ENCODE measurements at places on chromosomes 16 and 17. TPM values are rescaled to one million over a fixed set of nuclear protein-coding genes. Genes with fewer than 3 reads are reported as not detected.

DNA sequence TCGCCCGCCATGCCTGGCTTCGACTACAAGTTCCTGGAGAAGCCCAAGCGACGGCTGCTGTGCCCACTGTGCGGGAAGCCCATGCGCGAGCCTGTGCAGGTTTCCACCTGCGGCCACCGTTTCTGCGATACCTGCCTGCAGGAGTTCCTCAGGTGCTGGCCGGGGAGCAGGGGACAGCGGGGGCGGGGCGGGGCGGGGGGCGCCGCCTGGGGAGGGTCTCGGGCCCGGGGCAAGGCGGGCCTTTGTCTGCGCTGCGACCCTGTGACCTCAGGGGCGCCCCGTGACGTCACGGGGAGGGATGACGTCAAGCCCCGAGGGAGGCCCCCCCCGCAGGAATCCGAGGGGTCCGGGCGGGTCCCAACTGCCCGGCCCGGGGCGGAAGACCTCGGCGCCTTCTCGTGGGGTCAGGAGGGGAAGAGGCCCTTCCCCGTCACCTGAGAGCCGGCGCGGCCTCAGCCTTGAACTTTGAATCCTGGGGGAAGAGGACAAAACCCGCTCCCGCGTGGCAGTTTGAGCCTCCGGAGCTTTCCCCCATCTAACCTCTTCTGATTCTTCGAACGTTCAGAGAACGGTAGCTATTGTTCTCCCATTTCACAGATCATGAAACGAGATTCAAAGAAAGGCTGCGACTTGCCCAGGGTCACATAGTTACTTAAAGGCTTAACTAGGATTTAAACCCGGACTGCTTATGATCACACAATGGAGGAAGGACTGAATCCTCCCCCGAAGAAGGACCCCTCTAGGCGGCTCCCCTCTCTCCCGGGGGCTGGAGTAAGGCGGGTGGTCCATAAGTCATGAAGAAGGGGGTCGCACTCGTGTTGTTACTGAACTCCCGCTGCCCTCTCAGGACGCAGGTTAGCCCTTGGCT is 527 bp downstream of the TRAF4 start:
- peak; percentile 63 for DNase-seq

DNA sequence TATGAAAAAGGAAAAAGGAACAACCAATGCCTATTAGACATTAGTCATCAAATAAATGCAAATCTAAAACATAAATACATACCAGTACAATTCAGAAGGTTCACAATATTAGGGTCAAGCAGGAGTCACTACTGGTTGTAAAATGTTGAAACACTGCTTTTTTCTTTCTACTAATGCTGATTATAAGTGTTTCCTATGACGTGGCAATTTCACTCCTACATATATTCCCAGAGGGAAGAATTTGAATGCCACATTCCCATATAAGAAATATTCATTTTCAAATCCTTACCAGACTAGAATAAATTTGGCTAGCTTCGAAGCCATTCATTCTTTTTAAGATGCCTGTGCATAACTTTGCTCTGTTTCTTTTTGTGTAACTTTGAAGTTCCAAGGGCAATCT is 2.6 kb upstream of the KRTAP9-2 start:
- no peak for DNase-seq

The KRT12 gene
- not detected for total RNA-seq

The CD68 gene
- 15.0 TPM for total RNA-seq

DNA sequence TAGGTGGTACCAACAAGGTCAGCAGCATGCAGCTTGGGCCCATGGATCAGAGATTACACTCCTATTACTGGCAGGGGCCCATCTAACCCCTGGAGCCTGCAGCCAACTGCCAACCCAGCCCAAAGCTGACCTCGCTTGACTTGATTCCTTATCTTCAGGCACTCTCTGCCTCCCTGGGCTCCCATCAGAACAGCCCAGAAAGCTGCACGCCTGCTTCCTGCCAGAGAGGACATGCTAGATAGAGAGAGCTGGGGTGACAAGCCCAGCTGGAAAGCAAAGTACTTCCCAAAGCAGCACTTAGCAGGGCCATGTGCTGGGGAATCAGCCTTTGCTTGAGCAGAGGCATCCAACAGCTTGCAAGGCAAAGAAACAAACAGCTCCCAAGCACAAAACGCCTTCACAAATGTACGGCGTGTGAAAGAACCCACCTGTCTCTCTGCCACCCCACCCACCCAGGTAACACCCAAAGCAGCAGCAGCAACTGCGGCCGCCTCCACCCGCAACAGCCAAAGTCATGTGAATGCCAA is 74.2 kb upstream of the NLK start:
- DNase-seq = no peak

GRCh38 chr17:36760425-36760824 is 159.0 kb downstream of the MRM1 start:
- no peak for DNase-seq

The USB1 gene
- 6.1 TPM for total RNA-seq

- peak; percentile 9 for DNase-seq
Observed at GRCh38 chr16:83068686-83069085, 441.9 kb downstream of the CDH13 start.

The TANC2 gene
- total RNA-seq = 46.0 TPM

DNA sequence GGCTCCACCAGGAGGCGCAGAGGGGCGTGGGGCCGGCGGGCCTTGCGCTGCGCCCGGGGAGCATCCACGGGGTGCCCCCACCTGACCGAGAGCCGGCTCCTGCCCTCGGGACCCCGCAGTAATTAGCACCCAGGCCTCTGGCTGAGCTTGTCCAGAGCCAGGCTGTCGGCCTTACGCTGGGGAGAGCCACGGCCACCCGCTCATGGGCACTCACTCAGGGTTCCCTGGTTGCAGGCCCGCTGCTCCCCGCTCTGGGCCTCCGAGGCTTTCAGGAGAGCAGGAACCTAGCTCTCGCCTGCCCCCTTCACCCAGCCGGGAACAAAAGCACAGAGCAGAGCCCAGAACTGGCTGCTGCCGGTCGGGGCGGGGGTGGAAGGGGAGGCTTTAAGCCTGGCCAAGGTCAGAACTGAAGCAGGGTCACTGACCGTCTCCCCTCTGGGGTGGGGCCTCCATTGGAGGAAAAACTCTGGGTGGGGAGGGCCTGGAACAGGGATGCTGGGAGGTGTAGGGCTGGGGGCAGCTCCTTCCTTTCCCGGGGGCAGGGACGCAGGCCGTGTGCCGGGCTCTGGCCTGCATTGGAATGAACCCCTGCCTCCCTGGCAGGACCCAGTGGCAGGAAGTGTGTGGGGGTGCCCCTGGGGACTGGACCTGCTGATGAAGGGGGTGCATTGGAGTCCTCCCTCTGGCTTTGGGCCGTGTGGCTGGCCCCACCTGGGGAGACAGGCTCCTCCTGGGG is 12.3 kb downstream of the GLIS2 start:
- DNase-seq = peak; percentile 76

The GAA gene
- 3.1 TPM for total RNA-seq

The BRICD5 gene
- total RNA-seq = 1.9 TPM

The NRN1L gene
- not detected for total RNA-seq

The PIRT gene
- total RNA-seq = not detected

GRCh38 chr17:17888371-17888770 is 51.6 kb upstream of the SREBF1 start:
- DNase-seq = no peak

DNA sequence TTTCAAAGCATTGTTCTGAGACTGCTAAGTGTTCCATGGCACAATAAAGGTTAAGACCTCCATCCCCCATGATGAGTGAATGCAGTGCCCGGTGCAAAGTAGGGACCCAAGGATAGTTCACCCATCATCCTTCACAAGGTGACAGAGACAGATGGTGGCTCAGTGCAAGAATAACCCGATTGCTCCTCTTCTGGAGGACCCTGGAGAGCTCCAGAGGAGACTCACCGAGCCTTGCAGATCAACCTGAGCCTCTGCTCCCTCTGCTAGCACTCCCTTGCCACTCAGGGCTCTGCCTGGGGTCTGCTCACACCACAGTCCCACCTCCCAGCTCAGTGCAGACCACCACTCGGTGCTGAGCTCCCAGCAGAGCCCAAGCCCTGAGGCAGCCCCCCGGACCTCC is 49.3 kb downstream of the C16orf78 start:
- DNase-seq = no peak

DNA sequence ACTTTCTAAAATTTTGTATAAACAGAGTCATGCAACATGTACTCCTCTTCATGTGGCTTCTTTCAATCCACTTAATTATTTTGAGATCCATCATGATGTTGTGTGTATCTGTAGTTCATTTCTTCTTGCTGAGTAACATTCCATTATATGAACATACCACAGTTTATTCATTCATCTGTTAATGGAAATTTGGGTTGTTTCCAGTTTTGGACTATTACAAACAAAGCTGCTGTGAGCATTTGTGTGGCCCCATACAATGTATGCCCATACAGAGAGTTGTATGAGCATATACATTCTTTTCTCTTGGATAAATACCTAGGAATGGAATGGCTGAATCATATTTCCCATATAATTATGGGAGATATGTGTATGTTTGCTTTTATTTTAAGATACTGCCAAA is 85.6 kb downstream of the CLEC16A start:
- no peak for DNase-seq

DNA sequence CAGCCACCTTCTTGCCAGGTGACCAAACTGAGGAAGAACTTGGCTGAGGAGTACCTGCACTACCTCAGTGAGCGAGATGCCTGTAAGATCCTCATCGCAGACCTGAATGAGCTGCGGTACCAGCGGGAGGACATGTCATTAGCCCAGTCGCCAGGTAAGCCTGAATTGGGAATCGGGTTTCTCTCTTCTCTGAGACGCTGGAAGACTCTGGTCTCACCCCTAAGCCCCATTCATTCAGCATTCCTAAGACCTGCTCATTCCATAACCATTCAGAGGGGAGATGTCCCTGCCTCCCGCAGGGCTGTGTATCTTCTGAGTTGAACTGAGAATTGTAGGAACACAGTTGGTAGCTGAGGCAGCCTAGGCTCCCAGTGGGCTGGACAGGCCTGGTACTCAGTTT is 17.0 kb upstream of the THAP11 start:
- DNase-seq = no peak

GRCh38 chr17:73760439-73760758 is 116.2 kb upstream of the SDK2 start:
- DNase-seq = no peak

DNA sequence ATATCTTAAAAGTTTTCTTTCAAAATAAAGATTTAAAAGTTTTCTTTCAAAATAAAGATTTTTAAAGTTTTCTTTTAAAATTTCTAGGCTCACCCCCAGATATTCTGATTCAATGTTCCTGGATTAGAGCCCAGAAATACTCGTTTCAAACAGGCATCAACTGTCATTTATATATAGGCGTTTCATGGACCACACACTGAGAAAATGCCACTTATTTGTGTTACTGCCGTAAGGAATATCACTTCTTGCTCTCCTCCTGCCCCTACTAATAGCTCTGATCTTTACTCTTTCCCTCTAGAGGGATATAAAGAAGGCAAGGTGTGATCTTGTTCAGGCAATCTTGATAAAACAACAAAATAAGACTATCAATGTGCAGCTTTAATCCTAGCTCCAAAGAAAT is 1324.1 kb downstream of the CDH8 start:
- no peak for DNase-seq

GRCh38 chr17:48240562-48241130 is 133.1 kb downstream of the SNX11 start:
- DNase-seq = peak; percentile 67

- no peak for DNase-seq
Observed at GRCh38 chr16:1721372-1721771, 15.4 kb downstream of the MAPK8IP3 start.

DNA sequence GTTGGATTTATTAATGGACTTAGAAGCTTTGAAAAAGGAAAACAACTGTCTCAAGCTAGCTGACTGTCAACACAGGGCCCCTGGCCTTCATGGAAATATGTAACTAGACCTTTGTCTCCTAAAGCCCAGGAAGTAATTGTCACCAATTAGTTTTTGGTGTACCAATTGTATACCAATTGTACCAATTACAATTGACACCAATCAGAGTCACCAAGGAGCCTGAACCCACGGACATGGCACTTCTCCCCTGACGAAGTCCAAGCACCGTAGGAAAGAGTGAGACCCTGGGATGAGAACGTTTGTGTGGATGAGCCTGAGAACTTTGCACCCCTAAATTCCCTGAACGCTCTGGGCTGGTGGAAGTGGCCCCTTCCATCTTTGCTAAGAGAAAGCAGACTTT is 129.0 kb downstream of the ENGASE start:
- DNase-seq = no peak

The TBKBP1 gene
- total RNA-seq = 1.9 TPM

The ELMO3 gene
- 0.97 TPM for total RNA-seq

DNA sequence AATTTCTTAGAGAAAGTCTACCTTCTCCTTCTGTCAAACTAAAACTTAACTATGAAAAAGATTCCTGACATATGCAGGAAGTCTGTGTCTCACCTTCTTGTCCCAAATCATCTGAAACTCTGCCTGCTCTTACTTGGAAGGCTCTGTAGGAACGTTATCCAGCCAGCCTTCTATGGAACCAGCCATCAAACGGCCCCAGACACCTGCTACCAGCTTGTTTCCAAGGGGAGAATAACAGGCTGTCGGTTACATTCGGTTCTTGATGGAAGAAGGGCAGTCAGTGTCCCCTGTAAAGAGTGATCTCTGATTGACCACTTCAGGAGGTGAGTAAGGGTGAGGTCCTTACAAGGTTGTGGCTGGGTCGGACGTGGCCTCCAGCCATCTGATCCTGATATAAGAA is 1.7 kb downstream of the ADAMTS18 start:
- no peak for DNase-seq

The CDRT4 gene
- 0.80 TPM for total RNA-seq

The KRTAP17-1 gene
- total RNA-seq = not detected

The CD300A gene
- not detected for total RNA-seq

The DNAH17 gene
- total RNA-seq = 1.7 TPM

GRCh38 chr17:61657338-61657737 is 66.3 kb upstream of the NACA2 start:
- no peak for DNase-seq

- DNase-seq = no peak
Observed at GRCh38 chr16:83742124-83742899, 65.5 kb upstream of the HSBP1 start.

DNA sequence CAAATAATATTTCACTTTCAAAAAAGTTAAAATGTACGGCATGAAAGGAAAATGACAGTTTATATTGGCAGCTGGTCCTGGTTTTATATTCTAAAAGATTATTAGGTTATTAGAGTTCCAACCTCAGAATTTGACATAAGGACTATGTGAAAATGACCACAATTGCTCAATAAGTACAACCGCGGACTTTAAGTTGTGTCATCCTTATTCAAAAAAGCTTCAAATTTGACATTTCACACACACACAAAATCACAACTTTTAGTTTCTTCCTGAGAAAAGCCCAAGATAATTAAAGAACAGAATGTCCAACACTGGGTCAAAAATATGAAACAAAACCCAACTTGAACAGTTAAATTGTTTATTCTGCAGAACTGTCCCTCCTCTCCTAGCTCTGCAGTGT is 133.2 kb upstream of the AXIN2 start:
- DNase-seq = no peak

The TBC1D3B gene
- total RNA-seq = not detected

- no peak for DNase-seq
Observed at GRCh38 chr17:41982026-41982760, 15.6 kb downstream of the CNP start.

The HSPB9 gene
- total RNA-seq = not detected

The RNF227 gene
- 0.54 TPM for total RNA-seq

DNA sequence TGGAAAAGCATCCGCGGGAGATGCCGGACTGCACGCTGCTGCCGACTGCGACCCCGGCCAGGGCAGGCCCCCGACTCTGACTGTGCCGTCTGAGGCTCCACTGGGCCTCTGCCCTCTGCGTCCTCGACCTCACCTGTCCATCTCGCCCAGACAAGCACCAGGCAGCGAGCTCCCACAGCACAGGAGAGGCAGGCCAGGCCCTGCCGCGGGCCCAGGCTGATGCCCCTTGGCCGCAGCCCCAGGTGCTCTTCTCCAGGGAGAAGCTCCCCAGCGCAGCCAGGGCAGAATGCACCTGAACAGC is 98.1 kb upstream of the DNAH17 start:
- DNase-seq = no peak
